ENCODE measurements at places on chromosomes 12 and 14.

DNA sequence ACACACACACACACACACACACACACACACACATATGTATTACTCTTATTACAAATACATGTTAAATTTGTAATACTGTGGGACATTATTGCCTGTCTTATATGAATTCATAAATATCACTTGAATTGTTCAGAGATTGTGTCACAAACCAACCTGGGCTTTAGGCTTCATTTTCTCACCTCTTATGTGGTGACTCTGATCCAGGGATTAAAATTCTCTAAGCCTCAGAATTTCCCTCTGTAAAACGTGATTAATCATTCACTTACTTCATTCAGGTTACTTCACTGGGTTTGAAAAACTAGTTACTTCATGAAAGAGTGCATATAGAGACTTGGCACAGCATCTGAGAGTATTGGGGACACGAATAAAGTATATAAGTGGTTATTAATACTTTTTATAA is 240.3 kb upstream of the PDZRN4 start:
- no peak for DNase-seq

- no peak for DNase-seq
These were observed 781 bp downstream of the ADGRD1 start for GRCh38 chr12:130954544-130954831.

GRCh38 chr12:104856531-104856930 is 101.6 kb downstream of the SLC41A2 start:
- DNase-seq, result no peak

GRCh38 chr12:124461851-124462623 is 105.4 kb downstream of the NCOR2 start:
- no peak for DNase-seq

Measured in CD8-positive, alpha-beta T cell (primary cell).